ENCODE measurements at places on chromosomes 13 and 19. TPM values are rescaled to one million over a fixed set of nuclear protein-coding genes. Genes with fewer than 3 reads are reported as not detected.

DNA sequence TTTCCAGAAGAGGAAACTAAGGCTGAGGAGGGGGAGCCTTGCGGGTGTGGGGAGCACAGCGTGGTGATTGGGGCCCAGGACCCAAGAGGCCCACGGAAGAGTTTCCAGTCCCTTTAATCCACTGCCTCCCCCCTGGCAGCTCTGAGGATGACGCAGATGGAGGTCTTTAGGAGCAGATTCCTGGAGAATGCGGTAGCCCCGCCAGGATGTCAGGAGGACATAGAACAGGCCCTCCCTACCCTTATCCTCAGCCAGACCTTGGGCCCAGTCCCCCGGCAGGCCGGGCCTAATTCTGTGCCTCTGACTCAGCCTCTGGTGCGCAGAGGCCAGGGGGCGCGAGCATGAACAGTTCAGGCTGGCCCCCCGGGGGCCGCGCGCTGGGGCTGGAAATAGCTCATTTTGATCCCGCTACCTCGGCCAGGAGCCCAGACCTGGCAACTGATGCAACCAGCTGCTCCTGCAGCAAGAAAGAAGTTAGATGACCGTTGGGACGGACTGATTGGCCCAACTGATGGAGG is 461 bp upstream of the HSPB6 start:
- no peak for DNase-seq

RYR1 gene
- total RNA-seq: 0.17 TPM

- DNase-seq: no peak
Measured at GRCh38 chr19:28330831-28331230, 882.1 kb downstream of the UQCRFS1 start.

DNA sequence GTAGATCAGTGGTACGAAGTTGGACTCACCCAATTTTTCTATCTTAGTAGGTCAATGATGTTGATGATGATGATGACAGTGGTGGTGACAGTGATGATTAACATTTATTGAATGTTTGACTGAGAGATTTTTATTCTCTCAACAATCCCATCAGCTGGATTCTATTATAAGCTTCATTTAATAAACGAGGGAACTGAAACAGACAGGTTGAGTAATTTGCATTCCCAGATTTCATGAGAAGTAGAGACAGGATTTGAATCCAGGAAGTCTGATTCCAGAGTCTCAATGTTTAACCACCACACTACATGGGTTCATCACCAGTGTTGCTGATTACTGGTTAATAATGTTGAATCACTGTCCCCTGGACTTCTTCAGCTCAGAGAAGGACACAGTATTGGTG is 168.9 kb downstream of the FLT1 start:
- no peak for DNase-seq

CLEC11A gene
- 6.0 TPM for total RNA-seq

DNA sequence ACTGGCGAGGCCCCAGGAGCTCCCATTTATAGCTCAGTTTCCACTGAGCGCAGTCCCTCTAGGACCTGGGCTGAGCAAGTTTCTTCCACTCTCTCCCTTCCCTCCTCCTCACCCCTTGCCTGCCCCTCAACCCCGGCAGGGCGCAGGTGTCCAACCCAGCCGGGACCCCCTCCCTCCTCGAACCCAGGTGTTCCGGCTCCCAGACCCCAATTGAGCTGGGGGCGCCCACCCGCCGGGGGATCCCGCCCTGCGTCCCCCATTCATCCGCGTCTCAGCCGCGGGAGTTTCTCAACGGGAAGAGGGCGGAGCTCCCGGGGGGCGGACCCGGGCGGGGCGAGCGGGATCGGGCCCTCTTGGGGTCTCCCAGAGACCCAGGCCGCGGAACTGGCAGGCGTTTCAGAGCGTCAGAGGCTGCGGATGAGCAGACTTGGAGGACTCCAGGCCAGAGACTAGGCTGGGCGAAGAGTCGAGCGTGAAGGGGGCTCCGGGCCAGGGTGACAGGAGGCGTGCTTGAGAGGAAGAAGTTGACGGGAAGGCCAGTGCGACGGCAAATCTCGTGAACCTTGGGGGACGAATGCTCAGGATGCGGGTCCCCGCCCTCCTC is at the start of gene KIRREL2:
Gene KIRREL2 (plus strand): TSS at position 366 of the 604 bp plus-strand sequence. CDS start 209 bp downstream, at position 575.
- DNase-seq: no peak

DNA sequence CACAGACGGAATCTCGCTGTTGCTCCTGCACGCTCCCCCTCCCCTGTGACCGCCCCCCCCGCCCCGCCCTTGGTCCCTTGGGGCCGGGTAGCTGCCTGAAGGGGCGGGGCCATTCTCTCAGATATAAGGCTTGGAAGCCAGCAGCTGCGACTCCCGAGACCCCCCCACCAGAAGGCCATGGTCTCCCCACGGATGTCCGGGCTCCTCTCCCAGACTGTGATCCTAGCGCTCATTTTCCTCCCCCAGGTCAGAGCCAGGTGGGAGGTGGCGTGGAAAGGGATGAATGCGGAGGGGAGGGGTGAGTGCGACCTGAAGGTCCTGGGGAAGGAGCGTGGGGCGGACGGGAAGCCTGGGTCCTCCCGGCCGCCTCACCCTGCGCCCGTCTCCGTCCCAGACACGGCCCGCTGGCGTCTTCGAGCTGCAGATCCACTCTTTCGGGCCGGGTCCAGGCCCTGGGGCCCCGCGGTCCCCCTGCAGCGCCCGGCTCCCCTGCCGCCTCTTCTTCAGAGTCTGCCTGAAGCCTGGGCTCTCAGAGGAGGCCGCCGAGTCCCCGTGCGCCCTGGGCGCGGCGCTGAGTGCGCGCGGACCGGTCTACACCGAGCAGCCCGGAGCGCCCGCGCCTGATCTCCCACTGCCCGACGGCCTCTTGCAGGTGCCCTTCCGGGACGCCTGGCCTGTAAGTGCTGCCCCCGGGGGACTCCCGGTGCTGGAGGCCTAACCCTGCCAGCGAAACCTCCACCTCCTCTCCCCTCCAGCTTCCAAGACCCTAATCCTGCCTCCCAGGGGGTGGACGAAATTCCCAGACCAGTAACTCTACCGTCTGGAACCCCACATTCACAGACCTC is at the start of gene DLL3:
Gene DLL3 (plus strand): TSS at position 150 of the 845 bp plus-strand sequence. CDS start 28 bp downstream, at position 178.
- DNase-seq: no peak

ZNF20 gene
- total RNA-seq: 4.2 TPM

Measured in kidney epithelial cell (primary cell).